ENCODE measurements at places on chromosomes 7 and 10.
A peak's percentile ranks its signal among the peaks of the same experiment; 100 is the strongest.

DNA sequence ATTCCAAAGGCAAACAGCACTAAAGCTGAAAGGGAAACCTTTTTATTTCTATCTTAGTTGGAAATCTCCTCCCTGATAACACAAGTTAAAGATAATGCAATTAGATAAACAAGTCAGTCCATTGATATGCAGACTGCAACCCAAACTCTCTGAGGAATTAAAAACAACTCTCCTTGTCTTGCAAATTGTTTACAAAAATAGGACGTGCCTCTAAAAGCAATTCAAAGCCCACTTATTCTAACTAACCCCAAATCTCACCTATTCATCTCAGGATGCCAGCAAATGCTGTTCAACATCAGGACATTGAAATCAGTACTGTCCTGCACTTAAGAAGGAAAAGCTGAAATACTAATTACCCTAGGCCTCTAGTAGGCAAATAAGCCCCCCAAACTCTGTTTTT, 12.8 kb downstream of the SHTN1 start:
- no peak for DNase-seq

DNA sequence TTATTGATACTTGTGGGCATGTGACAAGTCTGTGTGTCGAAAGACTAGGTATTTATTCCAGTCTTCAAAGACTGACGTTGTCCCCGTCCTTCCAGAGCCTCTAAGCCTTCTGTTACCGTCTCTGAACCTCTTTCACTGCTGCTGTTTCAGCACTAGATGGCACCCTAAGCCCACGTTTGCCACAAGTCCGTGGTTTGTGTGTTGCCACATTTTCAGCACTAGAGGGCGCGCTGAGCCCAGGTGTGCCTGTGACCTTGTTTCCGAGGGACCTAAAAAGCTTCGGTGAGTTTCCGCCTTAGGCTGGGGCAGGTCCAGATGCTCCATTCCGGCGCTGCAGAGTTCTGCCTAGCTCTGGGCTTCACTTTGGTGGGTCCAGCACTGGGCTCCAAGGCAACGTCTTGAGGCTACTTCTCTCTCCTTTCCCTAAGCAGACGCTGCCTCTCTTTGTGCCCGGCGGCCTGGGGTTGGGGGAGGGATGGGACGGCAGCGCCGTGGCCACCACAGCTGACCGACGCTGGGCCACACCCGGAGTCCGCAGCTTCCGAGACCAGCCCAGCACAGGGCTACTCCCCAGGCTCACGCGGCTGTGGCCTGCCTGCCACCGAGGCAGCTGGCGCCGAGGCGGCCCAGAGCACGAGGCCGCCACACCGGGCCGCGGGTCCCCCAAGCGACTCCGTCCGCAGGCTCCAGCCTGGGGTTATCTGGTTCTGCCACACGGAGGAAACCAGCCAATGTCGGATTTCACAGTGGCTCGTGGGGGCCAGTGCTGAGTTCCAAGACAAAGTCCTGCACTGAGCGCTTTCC, 520.2 kb downstream of the REEP3 start:
- peak; percentile 58 for DNase-seq

DNA sequence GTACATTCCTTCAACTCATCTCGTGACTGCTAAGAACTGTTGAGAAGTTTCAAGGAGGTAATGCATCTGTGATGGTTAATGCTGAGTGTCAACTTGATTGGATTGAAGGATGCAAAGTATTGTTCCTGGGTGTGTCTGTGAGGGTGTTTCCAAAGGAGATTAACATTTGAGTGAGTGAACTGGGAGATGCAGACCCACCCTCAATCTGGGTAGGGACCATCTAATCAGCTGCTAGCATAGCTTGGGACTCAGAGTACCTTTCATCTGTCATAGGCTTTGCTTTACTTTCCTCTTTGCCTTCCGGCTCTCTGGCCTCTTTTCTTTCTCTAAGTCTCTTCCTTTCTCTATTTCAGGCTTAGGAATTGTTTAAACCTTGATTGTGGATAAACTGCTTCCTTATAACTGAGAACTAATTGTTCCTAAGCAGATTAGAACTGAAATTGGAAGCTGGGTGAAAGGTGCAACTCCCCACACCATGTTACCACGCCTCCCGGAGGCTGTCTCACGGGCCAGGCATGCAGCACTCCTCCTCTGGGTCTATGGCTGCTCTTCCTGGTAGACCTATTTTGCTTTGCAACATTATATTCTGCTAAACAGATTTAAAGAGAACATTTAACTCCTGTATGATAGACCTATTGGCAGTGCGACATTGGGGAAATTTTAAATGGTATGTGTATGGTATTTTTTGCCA, 298.2 kb downstream of the CCSER2 start:
- DNase-seq, result no peak

DNA sequence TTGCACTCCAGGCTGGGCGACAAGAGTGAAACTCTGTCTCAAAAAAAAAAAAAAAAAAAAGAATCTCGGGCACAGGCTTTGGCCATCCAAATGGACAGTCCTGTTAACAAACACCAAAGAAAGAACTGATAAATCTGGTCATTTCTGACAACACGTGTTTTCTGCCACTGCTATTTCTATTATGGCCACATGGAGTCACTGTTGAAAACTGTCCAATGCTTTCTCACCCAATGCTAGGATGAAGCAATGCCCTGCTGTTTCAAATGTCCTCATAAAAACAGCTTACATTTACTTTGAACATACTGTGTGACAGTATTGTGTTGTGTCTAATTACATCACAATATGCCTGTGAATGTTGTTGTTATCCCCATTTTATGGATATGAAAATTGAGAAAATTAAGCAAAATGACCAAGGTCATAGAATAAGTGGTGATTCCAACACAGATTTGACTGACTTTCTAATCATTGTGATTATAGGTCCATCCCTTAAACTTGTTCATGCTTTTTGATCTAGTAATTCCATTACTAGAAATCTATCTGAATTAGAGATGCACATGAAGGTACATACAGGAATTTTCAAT, 19.9 kb upstream of the MAP3K8 start:
- no peak for DNase-seq

- DNase-seq, result no peak
Observed at GRCh38 chr7:99102809-99103690, 40.9 kb downstream of the SMURF1 start.

- no peak for DNase-seq
Observed at GRCh38 chr10:27605318-27605717, 101.2 kb downstream of the RAB18 start.

- DNase-seq, result no peak
Observed at GRCh38 chr7:18828994-18829857, 288.2 kb downstream of the TWIST1 start.
